Activated CD8-positive, alpha-beta T cell treated with anti-CD3 and anti-CD28 coated beads for 36 hours (primary cell): ENCODE measurements at places on chromosomes 2 and 18.
A peak's percentile ranks its signal among the peaks of the same experiment; 100 is the strongest.

- no peak for DNase-seq
These were observed 456.6 kb downstream of the THSD7B start for GRCh38 chr2:137221797-137222492.

DNA sequence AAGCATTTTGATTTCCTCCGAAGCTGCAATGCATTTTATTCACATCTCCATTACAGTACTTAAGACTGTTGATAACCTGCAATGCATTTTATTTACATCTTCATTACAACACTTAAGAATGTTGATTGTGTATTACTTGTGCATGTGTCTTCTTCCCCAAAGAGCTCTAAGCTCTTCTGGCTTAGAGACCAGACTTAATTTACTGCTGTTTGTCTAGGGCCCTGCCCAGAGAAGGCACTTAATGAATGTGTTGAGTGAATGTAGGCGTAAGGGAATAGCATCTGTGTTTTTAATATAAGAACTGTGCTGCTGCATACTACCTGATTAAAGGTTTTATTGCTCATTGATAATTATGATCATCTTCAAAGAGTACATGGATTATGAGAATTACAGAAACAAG, 295.6 kb downstream of the ZNF385B start:
- DNase-seq: no peak

DNA sequence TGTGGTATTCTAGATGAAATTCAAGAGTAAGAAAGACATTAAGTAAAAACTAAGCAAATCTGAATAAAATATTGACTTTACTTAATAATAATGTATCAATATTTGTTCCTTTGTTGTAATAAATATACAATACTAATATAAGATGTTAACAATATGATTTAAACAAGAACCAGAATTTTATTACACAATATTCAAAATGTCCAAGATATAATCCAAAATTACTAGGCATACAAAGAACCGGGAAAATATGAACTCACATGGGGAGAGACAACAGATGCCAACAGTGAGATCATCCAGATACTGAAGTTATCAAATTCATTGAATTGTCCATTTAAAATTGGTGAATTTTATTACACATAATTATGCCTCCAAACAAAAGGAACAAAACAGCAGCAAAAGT, 286.3 kb downstream of the AFF3 start:
- no peak for DNase-seq

GRCh38 chr2:171675810-171676345, 11.4 kb upstream of the DYNC1I2 start:
- DNase-seq: no peak

GRCh38 chr2:67130531-67131256, 266.4 kb upstream of the ETAA1 start:
- no peak for DNase-seq

DNA sequence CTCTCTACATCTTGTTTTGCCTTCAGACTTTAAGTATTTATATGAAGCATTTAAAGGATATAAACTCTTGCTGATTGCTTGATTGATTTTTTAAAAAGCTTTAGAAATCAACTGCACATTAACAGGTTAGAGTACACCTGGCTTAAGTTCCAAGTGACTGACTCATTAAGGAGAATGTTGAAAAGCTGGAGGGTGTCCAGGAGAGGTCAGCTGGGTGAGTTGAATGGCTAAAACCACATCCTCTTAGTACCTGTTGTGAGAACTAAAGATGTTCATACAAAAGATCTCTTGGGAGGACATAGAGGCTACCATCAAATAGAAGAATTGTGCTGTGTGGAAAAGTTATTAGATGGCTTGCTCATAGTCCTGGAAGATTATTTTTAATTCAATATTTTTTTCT, 206.8 kb downstream of the TXNL1 start:
- DNase-seq: no peak

DNA sequence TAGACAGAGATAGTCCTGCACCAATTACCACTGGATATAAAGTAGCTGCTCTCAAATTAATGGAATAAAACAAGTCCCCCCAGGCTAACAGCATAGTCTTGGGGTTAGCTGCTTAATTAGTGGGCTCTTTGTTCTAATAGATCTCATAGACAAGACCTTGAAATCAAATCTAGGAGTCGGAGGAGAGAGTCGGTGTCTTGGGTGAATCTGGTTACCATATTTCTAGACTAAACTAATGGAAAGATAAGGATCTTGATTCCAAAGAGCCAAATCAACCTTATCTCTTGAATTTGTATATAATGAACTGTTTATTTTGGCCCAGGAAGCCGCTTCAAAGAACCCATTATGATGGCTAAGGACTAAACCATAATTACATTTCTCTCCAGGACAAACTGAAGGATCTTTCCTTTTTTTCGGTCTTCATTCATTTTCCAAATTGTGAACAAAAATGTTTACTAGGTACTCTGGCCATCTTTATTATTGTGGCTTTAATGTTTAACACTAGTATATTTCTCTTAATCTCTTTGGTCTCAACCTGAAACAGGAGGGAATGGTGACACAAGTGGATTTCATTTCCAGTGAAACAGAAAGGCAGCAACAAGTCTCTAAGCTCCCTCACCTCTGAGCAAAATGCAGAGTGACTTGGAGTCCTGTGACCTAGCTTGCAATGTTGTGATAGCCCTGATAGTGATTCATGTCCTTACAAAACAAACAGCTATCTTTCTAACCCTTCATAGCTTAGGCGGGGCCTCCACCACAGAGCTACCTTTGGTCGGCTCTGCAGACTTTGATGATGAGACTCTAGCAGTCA, 137.9 kb upstream of the PARD3B start:
- no peak for DNase-seq

- DNase-seq: no peak
These were observed 94.1 kb upstream of the LDLRAD4 start for GRCh38 chr18:13124411-13124810.

DNA sequence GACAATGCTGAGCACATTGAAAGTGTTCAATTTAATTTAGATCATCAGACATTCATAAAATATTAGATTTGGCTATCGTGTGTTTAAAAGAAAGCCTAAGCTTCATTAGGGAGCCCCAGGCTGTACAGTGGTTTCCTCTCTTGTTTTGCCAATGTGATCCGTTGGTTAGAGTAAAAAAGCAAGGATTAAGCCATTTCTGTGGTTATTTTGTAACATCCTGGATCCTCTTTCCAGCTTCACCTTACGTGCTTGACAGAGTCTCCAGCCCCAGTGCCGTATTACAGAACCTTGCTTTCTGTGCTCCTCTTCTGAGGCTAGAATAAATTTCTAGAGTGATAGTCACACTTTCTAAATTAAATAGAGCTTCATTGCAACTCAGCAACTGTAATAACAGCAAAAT, 289.3 kb upstream of the LINC00305 start:
- no peak for DNase-seq

- DNase-seq: no peak
These were observed 40.3 kb downstream of the MYCN start for GRCh38 chr2:15980605-15981098.

DNA sequence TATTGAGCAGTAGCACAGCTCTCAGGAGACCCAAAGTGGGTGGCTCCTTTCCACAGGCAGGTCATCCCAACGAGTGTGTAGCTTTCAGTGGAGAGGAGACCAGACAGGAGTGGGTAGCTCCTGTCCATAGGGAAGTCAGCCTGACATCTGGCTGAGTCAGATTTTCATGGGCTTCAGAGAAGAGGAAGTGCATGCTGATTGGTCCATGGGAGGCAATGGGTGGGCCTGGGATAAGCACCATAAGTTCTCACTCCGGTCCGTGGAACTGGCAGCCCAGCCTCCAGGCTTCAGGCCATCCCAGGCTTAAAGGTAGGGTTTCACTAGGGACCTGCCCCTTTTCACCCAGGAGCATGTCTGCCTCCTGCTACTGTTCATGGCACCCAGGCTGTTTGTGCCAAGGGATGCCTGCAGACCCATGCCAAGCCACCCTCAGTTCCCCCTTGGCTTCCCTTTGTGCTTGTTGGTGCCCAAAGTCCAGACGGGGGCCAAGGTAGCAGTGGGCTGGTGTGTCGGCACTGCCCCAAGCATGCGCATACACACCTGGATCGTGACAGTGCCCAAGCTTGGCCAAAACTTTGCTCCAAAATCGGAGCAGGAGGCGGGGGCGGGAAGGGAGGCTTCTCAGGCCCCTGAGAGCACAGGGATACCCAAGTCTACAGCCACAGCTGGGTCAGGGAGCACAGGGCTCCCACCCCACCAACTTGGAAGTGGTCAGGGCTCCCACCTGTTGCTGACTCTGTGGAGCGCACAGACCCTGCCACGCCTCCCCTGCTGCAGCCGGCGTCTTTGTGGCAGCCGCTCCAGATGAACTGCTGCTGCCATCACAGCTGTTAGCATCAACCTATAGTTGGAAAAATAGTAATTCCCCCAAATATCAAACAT, 26.4 kb downstream of the MARCHF7 start:
- no peak for DNase-seq

DNA sequence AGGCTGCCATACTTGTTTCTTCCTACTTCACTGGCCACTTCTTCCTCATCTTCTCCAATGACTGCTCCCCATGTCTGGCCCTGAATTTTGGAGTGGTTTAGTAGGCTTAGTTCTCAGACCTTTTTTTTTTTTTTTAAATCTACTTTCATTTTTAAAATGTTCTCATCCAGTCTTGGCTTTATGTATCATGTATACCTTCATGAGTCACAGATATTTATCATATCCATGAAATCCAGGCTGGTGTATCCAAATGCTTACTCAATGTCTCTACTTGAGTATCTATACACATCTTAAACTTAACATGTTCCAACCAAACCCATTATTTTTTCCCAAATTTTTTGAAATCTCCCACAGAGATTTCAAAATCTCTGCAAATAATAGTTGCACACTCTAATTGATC, 26.3 kb upstream of the CFAP36 start:
- no peak for DNase-seq

DNA sequence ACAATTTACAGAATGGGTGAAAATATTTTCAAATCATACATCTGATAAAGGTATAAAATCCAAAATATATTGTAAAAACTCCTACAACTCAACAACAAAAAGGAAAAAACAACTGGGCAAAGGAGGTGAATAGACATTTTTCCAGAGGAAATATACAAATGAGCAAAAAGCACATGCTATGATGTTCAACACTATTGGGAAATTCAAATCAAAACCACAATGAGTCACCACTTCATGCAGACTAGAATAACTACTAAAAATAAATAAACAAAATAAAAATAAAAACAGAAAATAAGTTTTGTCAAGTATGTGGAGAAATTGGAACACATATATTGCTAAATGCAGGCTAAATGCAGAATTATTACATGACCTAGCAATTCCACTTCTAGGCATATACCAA, 120.9 kb downstream of the FSIP2 start:
- DNase-seq: no peak

DNA sequence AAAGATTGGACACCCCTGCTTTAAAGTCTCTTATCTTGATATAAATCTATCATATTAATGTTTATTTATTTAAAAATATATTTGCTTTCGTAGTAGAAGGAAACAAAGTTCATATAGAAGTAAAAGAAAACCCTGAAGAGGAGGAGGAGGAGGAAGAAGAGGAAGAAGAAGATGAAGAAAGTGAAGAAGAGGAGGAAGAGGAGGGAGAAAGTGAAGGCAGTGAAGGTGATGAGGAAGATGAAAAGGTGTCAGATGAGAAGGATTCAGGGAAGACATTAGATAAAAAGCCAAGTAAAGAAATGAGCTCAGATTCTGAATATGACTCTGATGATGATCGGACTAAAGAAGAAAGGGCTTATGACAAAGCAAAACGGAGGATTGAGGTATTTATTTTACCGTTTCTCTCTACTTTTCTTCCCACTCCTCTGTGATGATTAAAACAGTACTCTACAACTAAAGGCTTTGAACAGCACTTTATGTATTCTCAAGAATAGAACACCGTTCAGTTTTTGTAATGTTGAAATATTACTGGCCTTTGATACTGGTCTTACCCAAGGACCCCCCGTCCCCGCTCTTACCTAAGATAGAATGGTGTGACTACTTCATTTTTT, 39.2 kb downstream of the EIF5B start:
- no peak for DNase-seq

DNA sequence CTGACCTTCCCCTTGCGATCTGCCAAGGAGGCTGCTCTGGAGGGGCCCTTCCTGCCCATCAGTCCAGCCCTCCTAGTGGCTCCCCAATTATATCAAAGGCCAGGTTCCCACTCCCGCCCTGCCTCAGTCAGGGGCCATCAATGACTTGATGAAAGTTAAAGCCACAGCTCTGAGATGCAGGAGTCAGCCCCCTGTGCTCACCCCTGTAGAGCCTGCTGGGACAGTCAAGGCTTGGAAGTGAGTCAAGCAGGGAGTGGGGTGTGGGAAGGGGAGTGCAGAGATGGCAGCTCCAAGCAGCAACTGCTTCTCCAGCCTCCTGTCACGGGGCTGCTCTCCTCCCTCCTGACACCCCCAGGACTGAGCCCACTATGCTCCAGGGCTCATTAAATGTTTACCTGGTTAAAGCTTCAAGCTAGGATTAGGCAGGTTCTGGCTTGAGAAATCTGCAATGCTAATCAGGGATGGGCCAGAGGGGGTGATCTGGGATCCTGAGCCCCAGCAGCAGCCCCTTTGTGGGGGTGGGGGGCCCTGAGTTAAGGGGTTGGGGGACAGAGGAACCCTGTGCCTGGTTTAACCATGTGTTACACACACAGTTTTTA, 42.7 kb upstream of the ALK start:
- DNase-seq: no peak

GRCh38 chr2:239728751-239729150, 296.4 kb downstream of the NDUFA10 start:
- DNase-seq: no peak

GRCh38 chr2:200226451-200227426, 79.8 kb upstream of the SPATS2L start:
- no peak for DNase-seq

DNA sequence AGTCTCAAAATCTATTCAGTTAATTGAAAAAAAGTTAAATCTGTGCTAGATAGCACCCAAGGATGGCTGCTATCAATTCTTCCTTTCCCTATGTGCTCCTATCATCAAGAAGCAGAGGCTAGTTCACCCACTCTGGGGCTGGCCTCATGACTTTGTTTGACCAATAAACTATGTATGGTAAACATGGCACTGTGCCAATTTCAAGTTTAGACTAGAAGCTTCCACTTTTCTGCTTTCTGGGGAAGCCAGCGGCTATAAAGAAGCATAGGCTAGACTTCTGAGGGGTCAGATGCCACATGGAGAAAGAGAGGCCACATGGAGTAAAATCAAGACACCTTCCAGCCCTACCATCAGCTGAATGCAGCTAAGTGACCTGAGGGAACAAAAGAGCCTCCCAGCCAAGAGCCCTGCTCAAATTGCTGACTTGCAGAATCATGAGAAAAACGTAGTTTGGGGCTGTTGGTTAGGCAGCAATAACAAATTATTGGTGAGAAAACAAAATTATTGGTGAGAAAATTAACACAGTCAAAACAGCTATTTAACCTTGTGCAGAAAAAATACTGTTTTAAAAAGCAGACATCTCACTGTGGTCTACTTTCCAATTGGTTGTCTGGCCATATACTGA, 86.5 kb upstream of the SLC14A2 start:
- DNase-seq: no peak

GRCh38 chr2:234880551-234881211, 71.1 kb upstream of the SH3BP4 start:
- peak; percentile 35 for DNase-seq

- no peak for DNase-seq
These were observed 925.7 kb downstream of the EPHA4 start for GRCh38 chr2:220646424-220646823.

- no peak for DNase-seq
These were observed 72.5 kb downstream of the GPR39 start for GRCh38 chr2:132489150-132489549.
